Colonic mucosa (tissue), 4 donors: ENCODE measurements at places on chromosomes 3 and 15. TPM values are rescaled to one million over a fixed set of nuclear protein-coding genes. Genes with fewer than 3 reads are reported as not detected.

AP3B2 gene
- 0.82 TPM for total RNA-seq

MEIS2 gene
- total RNA-seq, result 7.6 TPM

GPR171 gene
- 0.53 TPM for total RNA-seq

COL6A6 gene
- not detected for total RNA-seq

GASK1A gene
- total RNA-seq, result 2.2 TPM

ZDHHC19 gene
- total RNA-seq, result not detected

GABRA5 gene
- total RNA-seq, result not detected

PPP4R2 gene
- total RNA-seq, result 92.9 TPM

TP63 gene
- total RNA-seq, result not detected

TM2D3 gene
- 33.7 TPM for total RNA-seq

RARRES1 gene
- 79.5 TPM for total RNA-seq

EXOSC7 gene
- 24.9 TPM for total RNA-seq

CIDEC gene
- total RNA-seq, result 8.9 TPM

ARID3B gene
- total RNA-seq, result 8.8 TPM

DAZL gene
- not detected for total RNA-seq

LMCD1 gene
- 5.5 TPM for total RNA-seq

P2RY14 gene
- total RNA-seq, result 2.9 TPM

UNC13C gene
- 0.13 TPM for total RNA-seq

FEZF2 gene
- total RNA-seq, result not detected

KCNMB3 gene
- 1.7 TPM for total RNA-seq

C2CD4B gene
- total RNA-seq, result 5.4 TPM

TLR9 gene
- 0.25 TPM for total RNA-seq

SPINK8 gene
- total RNA-seq, result not detected

RNF168 gene
- 34.2 TPM for total RNA-seq

FANCD2OS gene
- total RNA-seq, result not detected

TTC23 gene
- total RNA-seq, result 19.3 TPM

LRRK1 gene
- 36.0 TPM for total RNA-seq

EBLN2 gene
- total RNA-seq, result 3.1 TPM

DGKG gene
- 0.64 TPM for total RNA-seq

CCR1 gene
- total RNA-seq, result 0.57 TPM

C3orf20 gene
- total RNA-seq, result not detected
